ENCODE measurements at places on chromosomes 7 and 10.

GRCh38 chr7:107968449-107968848 is 34.5 kb downstream of the LAMB1 start:
- no peak for DNase-seq

- no peak for DNase-seq
These were observed 153.9 kb downstream of the OAT start for GRCh38 chr10:124264711-124265390.

DNA sequence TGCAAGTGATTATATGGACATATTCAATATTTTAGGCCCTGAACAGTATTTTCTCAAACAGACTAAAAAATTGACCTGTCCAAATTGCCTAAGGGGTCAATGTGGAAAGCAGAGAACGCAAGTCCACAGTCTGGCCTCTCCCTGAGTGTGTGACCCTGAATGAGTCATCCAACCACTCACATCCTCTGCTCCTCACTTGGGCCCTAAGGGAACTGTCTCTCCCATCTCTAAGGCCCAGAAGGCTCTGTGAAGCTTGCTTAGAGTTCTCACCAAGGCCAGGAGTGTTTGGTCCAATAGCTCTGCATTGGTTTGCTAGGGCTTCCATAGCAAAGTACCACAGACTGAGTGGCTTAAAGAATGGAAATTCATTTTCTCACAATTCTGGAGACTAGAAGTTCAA is 155.1 kb downstream of the LSM5 start:
- DNase-seq: no peak

DNA sequence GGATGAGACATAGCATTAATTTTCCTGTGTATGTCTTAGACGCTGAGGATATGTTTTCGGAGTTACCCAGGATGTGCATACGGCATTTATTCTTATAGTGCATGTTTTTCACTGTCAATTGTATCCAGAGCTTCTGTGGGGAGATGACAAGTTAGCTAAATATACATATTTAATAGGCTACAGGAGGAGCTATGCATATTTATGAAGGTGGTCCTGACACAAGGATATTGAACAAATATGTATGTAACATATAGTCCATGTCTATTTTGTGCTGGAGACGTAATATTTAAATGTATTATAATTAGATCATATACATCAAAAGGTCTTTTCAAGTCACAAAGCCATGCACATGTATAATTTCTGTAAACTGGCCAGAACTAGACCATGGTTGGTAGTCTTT is 16.0 kb downstream of the IL6 start:
- no peak for DNase-seq

DNA sequence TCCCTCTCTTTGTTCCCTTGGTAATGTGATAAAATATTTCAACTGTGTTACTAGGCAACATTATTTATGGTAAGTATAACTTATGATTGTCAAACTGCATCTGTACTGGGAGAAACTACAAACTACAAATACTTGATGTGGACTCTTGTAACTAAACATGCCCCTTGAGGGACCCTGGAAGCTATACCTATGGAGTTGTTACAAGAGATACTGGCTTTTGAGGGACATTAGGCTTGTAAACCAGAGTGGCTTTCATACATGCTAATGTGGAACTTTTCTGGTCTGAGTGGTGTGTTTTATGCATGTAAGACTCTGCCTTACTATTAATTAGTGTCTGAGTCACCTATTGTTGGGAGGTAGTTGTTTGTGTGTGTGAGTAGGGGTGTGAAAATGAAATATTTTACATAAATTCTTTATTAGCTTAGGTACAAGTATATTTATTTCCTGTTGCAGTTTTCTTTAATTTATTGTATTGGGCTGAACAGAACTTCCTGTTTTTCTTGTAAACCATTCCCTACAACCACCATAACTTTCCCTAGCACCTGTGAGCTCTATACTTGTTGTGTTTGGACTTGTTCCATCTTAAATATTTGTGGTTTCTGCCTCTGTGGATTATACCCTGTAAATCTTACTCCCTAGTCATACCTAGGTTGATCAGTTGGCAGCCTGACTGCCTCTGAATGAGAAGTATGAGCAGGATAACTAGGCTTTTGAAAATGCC is 49.8 kb downstream of the STK31 start:
- DNase-seq: no peak

DNA sequence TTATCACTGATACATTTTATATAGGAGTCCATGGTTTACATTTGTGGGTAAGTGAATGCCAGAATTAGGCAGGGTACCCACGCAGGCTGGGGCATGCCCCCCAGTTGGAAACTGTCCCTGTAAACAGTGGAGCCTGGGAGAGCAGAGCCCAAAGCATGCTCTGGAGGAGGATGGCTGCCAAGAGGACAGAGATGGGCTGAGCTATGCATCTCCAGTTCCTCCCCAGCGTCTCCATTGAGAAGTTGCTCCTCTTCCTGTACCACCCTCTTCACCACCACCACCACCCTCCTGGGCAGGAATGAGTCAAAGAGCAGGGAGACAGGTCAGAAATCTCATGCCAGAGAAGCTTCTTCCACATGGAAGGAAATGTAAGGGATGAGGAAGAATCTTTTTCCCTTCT is 67.7 kb upstream of the KMT2E start:
- DNase-seq: no peak

GRCh38 chr10:19778996-19779395 is 37.2 kb upstream of the PLXDC2 start:
- DNase-seq: no peak

DNA sequence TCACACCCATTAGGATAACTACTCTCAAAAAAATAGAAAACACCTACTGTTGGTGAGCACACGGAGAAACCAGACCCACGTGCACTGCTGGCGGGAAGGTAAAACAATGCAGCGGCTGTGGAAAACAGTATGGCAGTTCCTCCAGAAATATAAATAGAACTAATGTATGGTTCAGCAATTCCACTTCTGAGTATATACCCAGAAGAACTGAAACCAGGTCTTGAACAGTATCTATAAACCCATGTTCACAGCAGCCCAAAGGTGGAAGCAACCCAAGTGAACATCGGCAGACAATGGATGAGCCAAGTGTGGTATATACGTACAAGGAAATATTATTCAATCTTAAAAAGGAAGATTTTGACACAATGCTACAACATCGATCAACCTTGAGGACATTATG is 164.7 kb downstream of the ZMYND11 start:
- DNase-seq: no peak

DNA sequence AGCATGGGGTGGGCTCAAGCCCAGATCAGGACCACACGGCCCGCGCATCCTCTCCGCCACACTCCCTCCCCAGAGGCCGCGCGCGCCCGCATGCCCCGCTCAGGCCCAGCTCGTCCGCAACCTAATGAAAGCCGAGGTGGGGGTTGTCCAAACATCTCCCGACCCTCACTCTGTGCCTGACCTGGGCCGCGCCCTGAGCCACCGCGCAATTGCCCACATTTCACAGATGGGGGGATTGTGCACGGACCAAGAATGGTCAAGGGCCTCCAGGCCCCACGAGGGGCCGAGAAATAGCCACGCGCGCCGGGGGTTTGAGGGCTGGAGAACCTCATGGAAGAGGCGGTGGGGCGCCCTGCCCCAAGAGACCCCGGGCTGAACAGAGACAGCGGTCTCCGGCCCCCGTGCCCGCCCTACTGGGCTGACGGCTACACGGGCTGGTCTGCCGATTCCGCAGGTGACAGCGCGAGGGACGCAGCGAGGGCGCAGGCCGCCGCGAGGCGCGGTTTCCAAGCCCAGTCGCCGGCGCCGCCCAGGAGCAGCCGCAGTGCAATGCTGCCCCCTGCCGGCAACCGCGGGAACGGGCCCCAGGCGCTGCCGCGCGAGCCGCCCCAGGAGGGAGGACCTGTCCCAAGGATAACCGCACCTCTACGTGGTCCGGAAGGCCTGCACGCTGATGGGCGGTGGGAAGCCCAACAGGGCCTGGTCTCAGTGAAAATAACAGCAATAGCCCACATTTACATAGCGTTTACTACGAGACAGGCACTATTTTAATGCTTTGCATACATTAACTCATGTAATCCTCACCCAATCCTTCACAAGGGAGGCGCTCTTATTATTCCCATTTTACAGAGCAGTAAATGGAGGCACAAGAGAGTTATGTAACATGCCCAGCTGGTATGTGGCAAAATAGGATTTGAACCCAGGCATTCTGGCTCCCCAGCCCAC is 10.5 kb upstream of the GRID1 start:
- DNase-seq: peak; percentile 65

GRCh38 chr7:122515404-122515803 is 183.5 kb downstream of the RNF133 start:
- DNase-seq: no peak

DNA sequence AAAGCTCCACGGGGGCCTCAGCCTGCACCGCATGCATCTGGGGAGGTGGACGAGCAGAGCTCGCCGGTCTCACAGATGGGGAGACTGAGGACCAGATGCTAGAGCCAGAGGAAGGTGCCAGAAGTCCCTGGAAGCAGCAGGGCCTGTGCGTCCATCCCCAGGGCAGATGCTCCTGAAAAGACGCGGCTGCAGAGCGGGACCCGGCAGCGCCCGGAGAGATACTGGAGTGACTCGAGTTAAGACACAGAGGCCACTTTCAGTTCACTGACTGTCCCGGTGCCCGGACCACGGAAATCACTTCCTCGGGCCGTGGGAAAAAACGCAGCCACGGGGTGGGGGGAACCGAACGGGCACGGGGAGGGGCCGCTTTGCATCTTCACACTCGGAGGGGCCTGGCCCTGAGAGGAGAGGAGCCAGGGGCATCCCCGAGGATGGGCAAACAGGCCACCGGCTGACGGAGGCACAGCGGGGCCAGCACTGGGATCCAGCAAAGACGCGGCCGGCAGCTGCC is 85.4 kb downstream of the FOXL3 start:
- DNase-seq: no peak

GRCh38 chr7:88146616-88147015 is 73.2 kb downstream of the SRI start:
- DNase-seq: no peak

GRCh38 chr10:30804478-30805055 is 175.0 kb upstream of the LYZL2 start:
- DNase-seq: no peak

DNA sequence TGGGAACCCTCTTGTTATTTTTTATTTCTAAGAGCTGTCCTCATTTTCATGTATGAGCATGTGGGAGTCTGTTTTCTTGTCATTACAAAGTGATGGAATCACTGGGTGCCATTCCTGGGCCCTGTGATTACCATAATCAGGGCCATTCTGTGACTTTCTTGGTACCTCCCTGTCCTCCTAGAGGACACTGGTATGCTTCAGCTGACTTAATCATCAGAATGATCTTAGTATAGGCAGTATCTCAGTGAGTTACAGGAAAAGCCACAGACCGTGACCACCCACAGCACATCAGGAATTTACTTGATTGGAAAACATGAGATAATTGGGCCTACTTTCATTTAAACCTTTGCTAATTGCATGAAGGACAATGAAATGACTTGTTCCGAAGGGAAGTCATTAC is 7.2 kb downstream of the NOM1 start:
- DNase-seq: no peak

- no peak for DNase-seq
These were observed 64.0 kb downstream of the DLG5 start for GRCh38 chr10:77862595-77862994.

DNA sequence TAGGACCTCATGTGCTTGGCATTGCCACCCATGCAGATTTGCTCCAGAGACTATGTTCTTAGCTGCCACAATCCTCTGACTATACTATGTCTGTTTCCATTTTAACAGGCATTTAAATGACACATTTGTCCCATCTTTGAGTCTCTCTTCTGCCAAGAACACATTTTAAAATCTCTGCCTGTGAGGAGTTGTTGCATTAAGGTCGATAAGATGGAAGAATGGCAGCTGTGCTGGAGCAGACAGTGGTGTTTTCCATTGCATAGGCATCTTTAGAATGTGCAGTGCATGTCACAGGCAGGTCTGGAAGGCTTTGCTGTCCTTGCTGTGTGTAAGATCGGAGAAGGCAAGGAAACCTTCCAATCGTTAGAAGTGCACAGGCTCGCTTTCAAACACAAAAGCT is 70.9 kb upstream of the CELF2 start:
- no peak for DNase-seq

- no peak for DNase-seq
These were observed 97.4 kb downstream of the FOXL3 start for GRCh38 chr7:387132-388022.

- DNase-seq: no peak
These were observed 96.4 kb upstream of the CACNA2D1 start for GRCh38 chr7:82539969-82540368.

- DNase-seq: no peak
These were observed 479 bp downstream of the PNPLA8 start for GRCh38 chr7:108525327-108525984.

DNA sequence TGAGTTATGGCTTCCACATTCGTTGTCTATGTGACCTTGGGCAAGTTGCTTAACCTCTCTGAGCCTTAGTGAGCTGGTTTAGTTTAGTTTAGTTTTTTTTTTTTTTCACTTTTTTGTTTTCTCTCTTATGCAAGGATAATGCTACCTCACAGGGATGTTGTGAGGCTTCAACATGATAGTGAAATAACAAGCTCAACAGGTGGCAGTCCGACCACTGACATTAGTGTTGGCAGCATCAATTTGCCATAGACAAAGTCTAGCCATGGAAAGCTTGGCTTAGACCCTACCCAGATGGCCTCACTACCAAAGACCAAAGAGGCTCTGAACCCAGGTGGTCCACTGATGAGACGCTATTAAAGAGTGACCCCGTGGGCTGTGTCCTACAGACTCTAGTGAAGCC is 27.2 kb upstream of the UNC5B start:
- DNase-seq: no peak

- DNase-seq: no peak
These were observed 518.3 kb downstream of the PLXDC2 start for GRCh38 chr10:20334559-20334958.

DNA sequence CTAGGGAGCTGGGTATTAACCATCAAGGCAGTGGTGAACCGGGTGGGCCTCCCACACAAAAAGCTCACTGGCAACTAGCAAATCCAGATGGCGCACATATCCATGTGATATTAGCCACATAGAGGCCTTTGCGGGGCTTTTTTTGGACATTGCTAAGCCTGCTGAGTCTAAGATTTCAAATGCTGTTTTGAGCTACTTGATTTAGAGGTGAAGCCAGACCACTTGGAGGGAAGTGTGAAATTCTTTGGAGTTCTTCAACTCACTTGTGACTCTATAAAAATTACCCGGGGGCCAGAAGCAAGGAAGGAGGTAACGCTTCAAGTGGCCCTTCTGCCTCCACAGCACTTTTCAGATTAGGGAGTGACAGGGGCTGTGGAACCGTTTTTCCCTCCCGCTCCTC is 619.8 kb upstream of the GALNT17 start:
- no peak for DNase-seq

GRCh38 chr7:131072505-131073091 is 255.1 kb upstream of the MKLN1 start:
- DNase-seq: no peak

All from CD4-positive, alpha-beta T cell treated with Interferon alpha-2 for 1 hour (primary cell).